ENCODE measurements at places on chromosomes 2 and 18.

- no peak for DNase-seq
These were observed 187.3 kb downstream of the VAPA start for GRCh38 chr18:10100941-10101701.

GRCh38 chr2:162343824-162344616 lies at the start of gene GCA:
Gene GCA (plus strand): TSS chr2:162344132. CDS start chr2:162344249, 117 bp downstream.
- DNase-seq: peak; percentile 95

DNA sequence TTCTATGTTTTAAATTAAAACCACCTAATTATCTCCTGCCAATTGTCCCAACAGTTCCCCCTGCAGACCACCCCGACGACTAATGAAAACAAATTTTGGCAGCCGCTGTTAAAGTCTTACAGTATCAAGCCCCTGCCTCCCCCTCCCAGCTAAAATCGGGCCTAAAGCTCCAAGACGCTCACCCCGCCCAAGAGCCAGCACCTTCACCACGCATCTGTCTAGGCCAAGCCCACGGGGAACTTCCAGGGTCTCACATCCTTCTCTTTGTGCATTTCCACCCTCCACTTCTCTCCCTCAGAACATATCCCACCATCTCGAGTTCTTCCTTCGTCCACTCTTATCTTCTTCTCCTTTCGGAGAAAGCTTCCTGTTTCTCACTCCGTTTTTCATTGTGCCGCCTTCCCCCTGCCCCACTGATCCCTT lies 445 bp downstream of the PRPF40A start:
- no peak for DNase-seq

DNA sequence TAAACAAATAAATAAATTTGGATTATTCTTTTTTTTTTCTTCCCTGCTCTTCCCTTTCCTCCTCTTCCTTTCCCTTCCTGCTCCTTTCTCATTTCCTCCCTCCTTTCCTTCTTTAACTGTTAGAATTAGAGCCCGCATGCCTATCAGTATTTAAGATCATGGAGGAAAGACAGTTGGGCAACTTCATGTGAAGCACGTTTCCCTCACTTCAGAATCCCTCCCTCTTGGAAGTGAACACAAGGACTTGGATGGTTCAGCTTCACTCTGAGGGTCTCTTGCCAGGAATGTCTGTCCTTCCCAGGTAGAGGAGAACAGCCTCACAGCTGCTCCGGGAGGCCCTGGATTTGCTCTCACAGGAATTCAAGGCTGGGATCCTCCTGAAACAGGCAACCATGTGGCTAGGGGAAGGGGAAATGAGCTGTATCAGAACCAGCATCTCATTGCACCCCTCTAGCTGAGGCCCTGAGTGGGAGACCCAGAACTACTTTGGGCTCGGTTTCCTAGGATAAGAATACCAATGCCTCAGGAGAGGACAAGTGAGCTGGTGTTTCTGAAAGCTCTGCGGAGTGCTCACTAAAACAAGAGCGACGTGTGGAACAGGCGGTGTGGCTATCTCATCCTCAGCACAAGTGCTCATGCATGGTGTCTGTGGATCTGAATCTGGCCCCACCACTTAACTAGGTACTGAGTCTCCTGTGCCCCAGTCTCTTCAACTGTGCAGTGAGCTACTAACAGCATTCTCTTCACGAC lies 230.5 kb downstream of the MYCN start:
- no peak for DNase-seq

DNA sequence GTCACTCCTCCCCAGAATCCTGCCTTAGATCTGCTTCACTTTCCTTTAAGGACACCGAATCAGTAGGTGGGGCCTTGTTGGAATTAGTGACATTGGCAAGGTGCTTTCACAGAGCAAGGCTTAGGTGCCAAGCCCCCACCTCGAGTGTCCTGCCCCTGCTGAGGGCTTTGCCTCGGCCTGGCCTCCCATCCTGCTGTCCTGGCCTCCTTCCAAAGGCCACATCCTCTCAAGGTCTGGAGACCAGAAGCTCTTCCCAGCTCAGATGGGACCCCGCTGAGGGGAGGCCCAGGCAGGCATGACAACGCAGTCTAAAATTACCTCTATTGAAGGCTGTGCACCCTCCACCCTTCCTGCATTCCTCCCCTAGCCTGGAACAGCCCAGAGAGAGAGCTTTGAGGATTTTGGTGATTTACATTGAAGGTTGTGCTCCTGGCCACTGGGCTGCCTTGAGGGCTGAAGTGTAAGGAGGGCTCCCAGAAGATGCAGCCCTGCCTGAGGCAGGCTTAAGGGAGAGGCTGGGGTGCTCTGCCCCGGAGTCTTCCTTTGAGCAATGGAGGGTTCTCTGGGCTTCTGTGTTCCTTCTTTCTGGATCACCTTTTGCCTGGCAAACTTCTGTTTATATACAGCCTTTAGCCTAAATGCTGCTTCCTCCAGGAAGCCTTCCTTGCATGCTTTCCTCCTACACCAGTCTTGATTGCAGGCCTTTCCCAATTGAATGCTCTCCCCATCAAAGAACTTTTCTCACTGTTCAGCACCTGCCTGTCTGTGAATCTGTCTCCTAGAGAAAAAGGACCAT lies 154.4 kb downstream of the DDX1 start:
- no peak for DNase-seq

Measured in stimulated activated CD8-positive, alpha-beta memory T cell treated with anti-CD3 and anti-CD28 coated beads, Interleukin-12 subunit alpha, Interleukin-12 subunit beta, amount 100 ng/mL, for 4 hours (primary cell).